GM23338 (cell line): ENCODE measurements at places on chromosomes 5 and 9.

- peak; percentile 91 for DNase-seq
- no peaks in the 10 kb centered on the region for H3K4me1 ChIP-seq
- no peak overlapping the region for H3K27ac ChIP-seq
- H3K4me3 ChIP-seq, result no peak overlapping the region
Observed at GRCh38 chr9:129783516-129784361, 19.2 kb upstream of the TOR1B start.

GRCh38 chr5:78993165-78993564 lies 8.1 kb upstream of the ARSB start:
- H3K4me3 ChIP-seq, result no peak overlapping the region
- H3K36me3 ChIP-seq, result no peaks in the 10 kb centered on the region
- H3K27me3 ChIP-seq, result no peaks in the 10 kb centered on the region
- H3K4me1 ChIP-seq, result no peaks in the 10 kb centered on the region
- H3K27ac ChIP-seq, result no peak overlapping the region
- no peak for DNase-seq

GRCh38 chr9:133635533-133636531 lies at the start of gene DBH:
Gene DBH (plus strand): TSS chr9:133636363. CDS start chr9:133636372, 9 bp downstream.
- H3K4me3 ChIP-seq, result no peak within 1 kb of the TSS
- H3K36me3 ChIP-seq, result no peaks in the 10 kb centered on the region
- no peak within 1 kb of the TSS for H3K27ac ChIP-seq
- no peaks in the 10 kb centered on the region for H3K27me3 ChIP-seq
- DNase-seq, result no peak
- H3K4me1 ChIP-seq, result peaks cover 19% of the 10 kb centered on the region

GRCh38 chr5:1480217-1480616 lies 35.0 kb upstream of the SLC6A3 start:
- H3K4me1 ChIP-seq, result no peaks in the 10 kb centered on the region
- DNase-seq, result peak; percentile 48

GRCh38 chr5:175494264-175495183 lies 16.2 kb downstream of the SFXN1 start:
- H3K27me3 ChIP-seq, result no peaks in the 10 kb centered on the region
- H3K4me3 ChIP-seq, result no peak overlapping the region

- no peak for DNase-seq
- H3K27ac ChIP-seq, result 0 out of 2 replicates have a peak overlapping the region, but pooled peaks have one; percentile 11
- no peaks in the 10 kb centered on the region for H3K4me1 ChIP-seq
Observed at GRCh38 chr5:147966829-147967228, 60.5 kb upstream of the C5orf46 start.

DNA sequence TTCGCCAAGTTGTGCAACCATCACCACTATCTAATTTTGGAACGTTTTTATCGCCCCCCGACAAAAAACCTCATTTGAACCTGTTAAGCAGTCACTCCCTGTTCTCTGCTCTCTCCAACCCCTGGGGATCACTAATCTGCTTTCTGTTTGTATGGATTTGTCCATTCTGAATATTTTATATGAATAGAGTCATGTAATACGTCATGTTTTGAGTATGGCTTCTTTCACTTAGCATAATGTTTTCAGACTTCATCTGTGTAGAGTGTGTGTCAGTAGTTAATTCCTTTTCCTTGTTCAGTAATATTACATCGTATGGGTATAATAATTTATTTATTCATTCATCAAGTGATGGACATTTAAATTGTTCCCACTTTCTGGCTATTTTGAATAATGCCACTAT lies 232.2 kb downstream of the SMARCA2 start:
- no peaks in the 10 kb centered on the region; the same call in 1 of the 2 replicates for H3K36me3 ChIP-seq
- no peak for DNase-seq
- H3K4me1 ChIP-seq, result peaks cover 11% of the 10 kb centered on the region
- H3K4me3 ChIP-seq, result no peak overlapping the region
- H3K27ac ChIP-seq, result no peak overlapping the region
